ENCODE measurements at places on chromosomes 4 and X.

- no peak for DNase-seq
These were observed 399.6 kb downstream of the NLGN4X start for GRCh38 chrX:5829060-5829459.

DNA sequence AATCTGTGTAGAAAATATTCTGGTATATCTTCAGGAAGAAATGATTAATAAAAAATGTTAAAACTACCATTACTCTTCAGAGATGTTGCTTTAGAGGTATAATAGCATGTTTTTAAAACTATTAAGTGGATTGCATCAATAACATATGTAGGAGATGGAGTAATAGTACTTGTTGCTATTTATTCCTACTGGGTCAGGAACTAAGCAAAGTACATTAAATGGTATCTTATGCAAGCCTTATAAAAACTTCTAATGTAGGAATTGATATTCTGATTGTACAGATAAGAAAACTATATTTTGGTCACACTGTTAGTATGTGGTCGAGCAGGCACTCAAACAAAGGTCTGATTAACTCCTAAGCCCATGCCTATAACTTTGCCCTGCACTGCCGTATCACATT is 31.4 kb upstream of the PDLIM5 start:
- DNase-seq, result no peak

- DNase-seq, result no peak
These were observed 137.9 kb upstream of the NALF2 start for GRCh38 chrX:69366183-69366582.

- no peak for DNase-seq
These were observed 50.4 kb downstream of the APOO start for GRCh38 chrX:23857363-23857762.

DNA sequence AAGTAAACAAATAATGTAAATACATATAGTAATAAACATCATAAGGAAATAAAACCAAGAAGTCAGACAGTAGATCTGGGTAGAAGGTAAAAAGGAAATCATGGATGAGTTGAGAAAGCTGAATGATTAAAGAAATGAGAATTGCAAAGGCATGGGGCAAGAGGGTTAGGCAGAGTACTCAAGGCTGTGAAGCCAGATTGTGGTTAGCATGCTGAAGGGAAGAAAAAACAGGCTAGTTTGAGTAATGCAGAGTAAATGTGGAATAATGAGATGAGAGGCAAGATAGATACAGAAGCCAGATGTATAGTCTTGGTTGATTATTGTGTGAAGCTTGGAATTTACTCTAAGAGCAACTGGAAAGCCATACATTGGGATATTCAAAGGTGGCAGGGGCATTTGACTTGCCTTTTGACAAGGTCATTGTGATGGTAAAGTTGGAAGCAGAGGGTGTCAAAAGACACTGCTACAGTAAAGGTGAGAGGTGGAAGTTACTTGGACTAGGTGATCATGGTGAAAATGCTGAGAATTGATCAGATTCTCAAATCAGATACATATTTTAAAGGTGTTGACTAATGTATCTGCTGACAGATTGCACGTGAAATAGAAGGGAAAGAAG is 307.0 kb downstream of the FSTL5 start:
- DNase-seq, result no peak

- no peak for DNase-seq
These were observed 26.2 kb upstream of the SLC25A6 start for GRCh38 chrX:1417921-1418771.

DNA sequence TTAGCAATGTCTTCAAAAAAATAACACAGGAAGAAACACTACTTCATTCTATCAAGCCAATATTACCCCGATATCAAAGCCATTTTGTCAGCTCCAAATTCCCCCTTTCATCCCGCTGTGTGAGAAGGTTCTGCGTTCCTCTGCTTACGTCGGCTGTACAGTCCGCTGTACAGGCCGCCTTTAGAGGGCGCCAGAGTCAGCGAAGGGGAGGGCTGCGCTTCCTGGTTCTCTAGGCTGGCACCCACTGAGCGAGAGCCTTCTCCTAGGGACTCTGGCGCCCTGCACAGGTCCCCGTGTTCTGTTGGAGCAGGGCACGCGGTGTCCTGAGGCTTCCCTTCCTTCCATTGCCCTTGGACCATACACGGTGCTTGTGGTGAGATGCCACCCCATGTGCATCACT is 25.3 kb upstream of the CT45A1 start:
- DNase-seq, result no peak

DNA sequence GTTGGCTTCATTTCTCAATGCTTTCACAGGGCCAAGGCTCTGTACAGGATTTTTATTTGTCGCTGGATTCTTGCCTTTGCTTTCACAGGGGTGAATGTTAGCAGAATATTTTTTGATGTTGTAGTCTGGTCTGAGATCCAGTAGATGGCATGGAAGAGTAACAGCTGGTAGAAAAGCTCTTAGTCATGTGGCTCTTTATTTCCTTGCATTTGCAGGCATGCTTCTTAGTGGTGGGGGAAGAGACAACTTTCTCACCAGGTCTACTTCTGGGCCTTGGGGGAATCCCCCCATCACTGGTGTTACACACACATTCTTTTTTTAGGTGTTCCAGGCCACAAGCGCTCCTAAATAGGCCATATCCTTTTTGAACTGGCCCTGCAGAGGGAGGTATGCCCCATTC is 58.2 kb upstream of the DKK2 start:
- DNase-seq, result no peak

- DNase-seq, result no peak
These were observed 159.8 kb downstream of the OR13H1 start for GRCh38 chrX:131703646-131704045.

DNA sequence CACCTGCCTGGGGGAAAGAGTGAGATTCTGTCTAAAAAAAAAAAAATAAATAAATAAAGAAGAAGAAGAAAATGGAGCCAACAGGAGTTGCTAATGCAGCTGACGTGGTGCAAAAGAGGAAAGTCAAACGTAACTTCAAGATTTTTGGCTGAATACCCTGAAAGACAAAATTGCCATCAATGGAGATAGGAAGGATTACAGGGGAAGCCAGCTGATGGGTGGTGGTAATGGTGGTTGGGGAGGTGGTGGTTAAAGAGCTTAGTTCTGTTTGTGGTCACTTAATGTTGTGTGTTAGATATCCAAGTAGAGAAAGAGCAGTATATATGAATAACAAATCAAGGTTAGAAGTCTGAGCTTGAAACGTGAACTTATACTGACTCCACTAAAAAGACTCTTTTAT is 225.4 kb downstream of the ARHGAP24 start:
- DNase-seq, result no peak

- DNase-seq, result no peak
These were observed 240.8 kb downstream of the STK32B start for GRCh38 chr4:5292101-5292500.

GRCh38 chrX:131791608-131792355 is 231.3 kb upstream of the STK26 start:
- DNase-seq, result no peak

DNA sequence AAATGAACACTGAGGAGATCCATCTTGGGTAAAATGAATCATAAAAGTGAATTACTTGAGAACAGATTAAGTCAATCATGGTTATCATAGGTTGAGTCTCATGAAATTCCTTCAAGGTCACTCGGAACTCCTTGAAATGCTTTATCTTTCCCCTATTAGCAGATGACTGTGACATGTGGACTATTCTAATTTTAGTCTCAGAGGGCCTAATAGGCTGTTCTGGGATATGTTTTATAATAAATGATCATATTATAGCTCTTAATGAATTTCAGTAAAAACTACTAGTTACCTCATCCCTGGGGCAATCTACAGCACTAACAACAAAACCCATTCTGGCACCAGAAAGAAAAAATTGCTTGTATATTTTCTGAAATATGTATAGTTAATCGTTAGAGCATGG is 44.7 kb downstream of the SPATA4 start:
- no peak for DNase-seq

GRCh38 chrX:30649859-30650258 is 3.4 kb upstream of the GK start:
- DNase-seq, result no peak

DNA sequence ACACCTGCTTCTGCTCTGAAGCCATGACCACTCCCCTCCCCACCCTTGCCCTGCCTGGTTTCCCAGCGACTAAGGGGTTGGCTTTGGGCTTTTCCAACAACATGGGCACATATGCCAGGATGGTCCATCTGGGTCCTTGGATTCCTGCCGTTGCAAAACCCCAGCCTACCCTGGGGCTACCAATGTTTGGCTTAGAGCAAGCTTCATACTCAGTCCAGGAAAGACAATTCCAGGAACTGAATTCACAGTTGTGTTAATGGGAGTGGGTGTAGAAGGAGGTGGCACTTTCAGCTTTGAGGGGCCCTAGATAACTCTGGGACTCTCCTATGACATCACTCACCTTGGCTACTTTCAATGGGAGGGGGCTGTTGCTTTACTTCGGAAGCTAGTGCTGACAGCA is 9.0 kb downstream of the FGFBP1 start:
- no peak for DNase-seq

DNA sequence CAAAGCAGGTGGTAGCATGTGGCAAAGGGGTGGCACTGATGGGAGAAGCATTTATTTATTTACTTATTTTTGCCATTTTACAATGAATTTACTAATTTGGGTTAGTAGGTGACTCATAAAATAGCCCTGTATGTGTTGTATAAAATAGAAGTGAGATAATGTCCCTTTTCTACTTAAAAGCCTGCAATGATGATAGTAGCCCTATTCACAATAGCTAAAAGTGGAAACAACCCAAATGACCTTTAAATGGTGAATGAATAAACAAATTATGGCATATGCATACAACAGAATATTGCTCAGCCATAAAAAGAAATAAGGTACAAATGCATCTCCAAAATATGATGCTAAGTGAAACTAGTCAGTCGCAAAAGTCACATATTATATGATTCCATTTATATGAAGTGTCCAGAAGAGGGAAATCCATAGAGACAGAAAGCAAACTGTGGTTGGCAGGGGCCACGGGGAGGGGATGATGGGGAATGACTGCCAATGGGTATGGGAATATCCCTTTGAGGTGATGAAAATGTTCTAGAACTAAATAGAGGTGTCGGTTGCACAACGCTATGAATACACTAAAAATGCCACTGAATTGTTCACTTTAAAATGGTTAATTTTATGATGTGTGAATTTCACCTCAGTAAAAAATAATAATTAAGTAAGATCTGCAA is 35.8 kb upstream of the FAM9C start:
- no peak for DNase-seq

GRCh38 chrX:71366674-71367256 is 608 bp downstream of the TAF1 start:
- DNase-seq, result no peak

GRCh38 chrX:36422368-36422767 is 502.8 kb downstream of the CFAP47 start:
- no peak for DNase-seq

- no peak for DNase-seq
These were observed 281.5 kb upstream of the KLF3 start for GRCh38 chr4:38382520-38382919.

DNA sequence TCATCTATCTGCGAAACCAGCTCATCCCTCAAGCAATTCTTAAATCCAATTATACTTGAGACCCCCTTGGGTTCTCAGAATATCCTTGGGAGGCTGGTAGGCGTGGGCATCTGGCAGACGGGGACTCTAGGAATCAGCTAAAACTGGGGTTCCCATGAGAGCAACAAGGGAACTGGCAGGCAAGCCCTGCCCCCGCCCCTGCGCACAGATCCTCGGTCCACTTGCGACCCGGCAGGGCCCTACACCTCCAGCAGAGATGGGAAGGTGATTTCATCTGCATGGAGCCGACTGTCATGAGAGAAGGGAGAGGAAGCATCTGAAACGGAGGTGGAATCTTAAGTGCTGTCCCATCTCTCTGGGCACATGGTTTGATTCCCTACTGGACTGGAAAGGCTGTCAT is 9.9 kb upstream of the C4orf50 start:
- DNase-seq, result no peak

DNA sequence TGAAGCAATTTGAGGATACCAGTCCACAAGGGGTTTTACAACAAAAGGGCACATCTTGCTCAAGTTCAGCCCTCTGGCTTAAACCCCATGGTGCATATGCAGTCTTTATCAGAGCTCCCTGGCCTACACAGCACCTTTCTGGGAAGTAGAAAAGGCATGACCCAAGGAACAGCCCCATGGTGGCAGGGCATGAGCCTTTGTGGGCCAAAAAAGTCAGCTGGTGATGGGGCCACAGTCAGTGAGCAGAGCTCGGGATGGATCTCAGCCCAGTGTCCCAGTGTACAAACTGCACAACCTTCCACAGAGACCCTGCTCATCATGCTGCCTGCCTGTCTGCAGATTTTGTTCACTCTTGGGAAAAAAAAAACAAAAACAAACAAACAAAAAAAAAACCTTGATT is 22.3 kb upstream of the TMEM165 start:
- DNase-seq, result no peak

GRCh38 chr4:3344596-3344995 is 51.8 kb downstream of the RGS12 start:
- DNase-seq, result no peak

GRCh38 chr4:53197772-53198142 is 168.1 kb downstream of the SCFD2 start:
- DNase-seq, result no peak

DNA sequence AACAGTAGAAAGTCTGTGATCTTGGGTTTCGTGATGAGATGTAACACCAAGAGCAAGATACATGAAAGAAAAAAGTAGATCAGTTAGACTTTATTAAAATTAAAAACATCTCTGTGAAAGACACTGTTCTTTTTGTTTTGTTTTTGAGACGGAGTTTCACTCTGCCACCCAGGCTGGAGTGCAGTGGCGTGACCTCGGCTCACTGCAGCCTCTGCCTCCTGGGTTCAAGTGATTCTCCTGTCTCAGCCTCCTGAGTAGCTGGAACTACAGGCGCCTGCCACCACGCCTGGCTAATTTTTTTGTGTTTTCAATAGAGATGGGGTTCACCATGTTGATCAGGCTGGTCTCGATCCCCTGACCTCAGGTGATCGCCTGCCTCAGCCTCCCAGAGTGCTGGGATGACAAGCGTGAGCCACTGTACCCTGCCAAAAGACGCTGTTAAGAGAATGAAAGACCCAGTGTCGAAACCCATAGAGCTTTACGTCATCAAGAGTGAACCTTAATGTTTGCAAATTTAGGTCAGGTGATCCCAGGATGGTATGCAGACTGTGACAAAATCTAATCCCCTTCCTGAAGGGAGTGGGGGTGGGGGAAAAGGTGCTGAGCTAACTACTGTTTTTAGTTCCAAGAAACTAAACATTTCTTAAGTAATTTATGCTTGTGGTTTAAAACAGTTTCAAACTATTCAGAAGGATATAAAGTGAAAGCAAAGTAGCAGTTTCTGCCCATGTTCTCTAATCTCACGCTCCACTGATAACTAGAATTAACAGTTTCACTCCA is 8.0 kb downstream of the OFD1 start:
- no peak for DNase-seq

GRCh38 chr4:28226962-28227361 is 1366.3 kb downstream of the STIM2 start:
- no peak for DNase-seq
